ENCODE measurements at places on chromosomes 1 and 21.
A peak's percentile ranks its signal among the peaks of the same experiment; 100 is the strongest.

- DNase-seq, result no peak
Measured at GRCh38 chr1:186518395-186518794, 57.5 kb upstream of the PDC start.

- DNase-seq, result peak; percentile 33
Measured at GRCh38 chr1:240739754-240740153, 127.8 kb upstream of the GREM2 start.

DNA sequence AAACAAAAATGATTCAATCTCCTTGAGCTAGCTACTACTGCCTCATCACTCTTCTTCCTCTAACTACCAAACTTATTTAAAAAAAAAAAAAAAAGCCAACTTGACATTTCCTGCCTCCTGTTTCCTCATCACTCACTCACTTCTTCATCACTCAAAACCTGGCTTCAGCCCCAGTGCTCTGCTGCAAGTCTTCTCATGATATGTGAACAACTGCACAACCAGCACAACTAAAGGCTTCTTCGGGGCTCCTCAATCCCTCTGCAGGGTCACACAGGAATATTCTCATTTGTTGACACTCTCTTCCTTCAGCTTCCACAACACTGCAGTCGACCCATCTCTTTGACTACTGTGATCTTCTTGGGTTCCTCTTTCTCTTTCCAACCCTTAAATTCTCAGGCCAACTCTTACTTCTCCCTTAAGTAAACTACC lies 7.6 kb downstream of the MTF1 start:
- DNase-seq, result no peak

GRCh38 chr1:156152628-156153027 lies 757 bp upstream of the SEMA4A start:
- no peak for DNase-seq

DNA sequence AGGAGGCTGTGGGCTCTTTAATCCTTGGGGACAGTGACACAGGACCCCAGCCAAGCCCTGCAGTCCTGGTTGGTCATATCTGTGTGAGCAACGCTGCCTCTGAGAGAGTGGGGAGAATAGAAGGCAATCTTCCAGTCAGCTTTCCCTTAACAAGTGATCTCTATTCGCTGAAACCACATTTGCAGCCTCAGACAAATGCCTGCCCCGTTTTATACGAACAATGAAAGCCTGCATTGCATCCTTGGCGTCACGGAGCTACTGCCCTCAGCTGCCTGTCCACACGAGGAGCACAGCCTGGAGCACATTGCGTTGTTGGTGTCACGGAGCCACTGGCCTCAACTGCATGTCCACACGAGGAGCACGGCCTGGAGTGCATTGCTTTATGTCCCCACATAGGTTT lies 150.2 kb upstream of the ARHGEF16 start:
- no peak for DNase-seq

- no peak for DNase-seq
Measured at GRCh38 chr1:119485201-119485600, 21.8 kb upstream of the HSD3B1 start.

- DNase-seq, result no peak
Measured at GRCh38 chr1:162456323-162456722, 41.3 kb upstream of the UHMK1 start.

- no peak for DNase-seq
Measured at GRCh38 chr1:204649721-204650521, 35.6 kb downstream of the LRRN2 start.

DNA sequence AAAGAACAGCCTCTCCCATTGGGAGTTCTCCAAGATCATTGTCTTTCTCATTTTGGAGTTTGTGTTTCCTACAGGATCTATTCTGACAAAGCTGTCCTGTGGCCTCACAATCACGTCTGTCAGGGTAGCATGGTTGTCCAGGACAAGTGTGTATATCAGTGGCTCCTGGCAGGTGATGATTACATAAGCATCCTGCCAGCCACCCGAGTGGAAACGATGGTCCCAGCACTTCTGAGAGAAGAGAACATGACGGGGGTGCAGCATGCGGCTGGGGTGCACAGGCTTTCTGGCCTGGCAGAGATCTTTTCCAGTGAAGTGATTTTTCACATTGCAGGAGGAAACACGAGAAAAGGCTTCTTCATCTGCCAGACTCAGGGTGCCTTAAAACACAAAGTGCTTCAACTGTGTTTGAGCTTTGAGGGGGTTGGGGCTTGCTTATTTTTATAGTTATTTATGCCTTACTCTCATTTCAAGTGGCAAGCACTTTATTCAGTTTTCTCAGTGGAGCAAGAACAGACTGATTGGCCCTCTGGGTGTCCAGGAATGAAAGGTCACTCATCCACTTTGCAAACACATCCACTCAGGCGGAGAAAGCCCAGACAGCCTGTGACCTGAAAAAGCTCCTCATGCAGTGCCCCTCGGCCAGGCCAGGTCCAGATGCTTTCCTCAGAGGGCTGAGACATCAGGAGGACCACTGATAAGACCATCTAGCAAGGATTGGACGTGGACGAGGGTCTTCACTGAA lies 186.0 kb downstream of the DUSP10 start:
- DNase-seq, result no peak

DNA sequence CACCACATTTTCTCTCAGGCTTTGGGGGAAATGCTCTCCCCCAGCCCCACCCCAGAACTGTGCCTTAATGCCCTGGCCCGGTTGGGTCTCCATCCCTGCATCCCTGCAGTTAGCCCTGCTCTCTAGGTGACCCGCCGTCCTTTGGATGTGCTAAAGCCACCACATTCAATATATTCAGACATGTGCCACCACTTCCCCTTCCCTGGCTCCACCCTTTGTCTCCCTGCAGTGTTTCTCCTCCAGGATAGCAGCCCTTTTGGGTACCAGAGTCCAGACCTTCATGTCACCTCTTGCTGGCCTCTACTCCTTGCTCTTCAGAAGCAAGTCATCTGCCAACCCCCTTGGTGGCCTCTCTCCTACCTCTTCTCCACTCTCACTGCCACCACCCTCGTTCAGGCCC lies 41.8 kb downstream of the RUNX1 start:
- no peak for DNase-seq

- DNase-seq, result peak; percentile 83
Measured at GRCh38 chr1:239814306-239814881, 277.3 kb upstream of the FMN2 start.

DNA sequence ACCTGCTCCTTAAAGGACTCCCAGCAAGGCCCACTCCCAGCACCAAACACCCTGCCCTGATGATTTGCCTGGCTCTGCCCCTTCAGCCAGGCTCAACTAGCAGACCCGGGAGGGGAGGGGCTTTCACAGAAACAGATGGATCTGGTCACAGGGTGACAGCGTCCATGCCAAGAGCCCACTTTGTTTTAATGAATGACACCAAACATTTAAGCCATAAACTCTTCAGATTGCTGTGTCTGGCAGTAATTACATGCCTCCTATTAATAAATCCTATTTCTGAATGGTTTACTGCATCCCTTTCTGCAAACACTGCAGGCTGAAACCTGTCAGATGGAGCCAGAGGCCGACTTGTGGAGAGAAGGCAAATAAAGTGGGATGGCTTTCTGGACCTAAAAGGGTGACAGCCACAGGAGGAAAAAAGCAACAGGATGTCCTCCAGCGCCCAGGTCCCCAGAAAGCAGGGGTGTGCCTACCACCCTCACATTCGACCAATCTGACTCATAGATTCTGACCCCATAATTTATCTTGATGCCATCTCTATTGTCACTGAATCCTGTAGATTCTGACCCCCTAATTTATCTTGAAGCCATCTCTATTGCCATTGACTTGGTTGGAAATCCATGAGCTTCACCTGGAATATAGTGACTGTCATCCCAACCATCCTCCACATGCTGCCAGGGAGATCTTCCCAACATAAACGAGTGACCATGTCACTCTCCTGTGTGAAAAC lies 200.9 kb downstream of the PLPP3 start:
- DNase-seq, result no peak

GRCh38 chr21:45889961-45890360 lies 91.6 kb upstream of the COL6A1 start:
- no peak for DNase-seq

DNA sequence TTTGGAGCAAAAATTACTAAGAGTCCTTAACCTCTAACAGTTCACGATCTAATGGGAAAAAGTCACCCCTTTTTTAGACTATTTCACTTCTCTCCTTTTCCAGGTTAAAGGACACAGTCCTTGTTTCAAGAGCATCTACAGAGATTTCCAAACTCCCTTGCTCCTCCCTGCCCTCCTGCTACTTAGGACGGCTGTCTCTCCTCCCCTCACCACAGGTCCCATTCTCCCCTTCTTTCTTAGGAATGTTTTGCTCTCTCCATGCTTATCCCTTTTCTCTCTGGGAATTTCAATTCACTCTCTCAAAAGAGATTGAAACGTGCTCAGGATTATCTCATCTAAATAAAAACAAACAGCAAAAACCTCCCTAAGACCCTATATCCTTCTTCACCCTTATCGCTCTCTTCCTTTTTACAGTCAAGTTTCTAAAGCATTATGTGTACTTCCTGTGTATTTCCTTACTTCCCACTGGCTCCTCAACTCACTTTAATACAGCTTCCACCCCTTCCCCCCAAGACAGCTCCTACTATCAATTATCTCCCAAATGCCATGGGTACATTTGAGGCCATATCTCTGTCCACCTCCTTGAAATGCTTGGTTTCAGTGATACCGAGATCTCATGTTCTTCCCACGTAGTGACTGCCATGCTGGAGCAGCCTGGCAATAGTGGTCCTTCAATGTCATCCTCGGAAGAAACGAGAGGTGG lies 43.2 kb upstream of the ZNF281 start:
- no peak for DNase-seq

GRCh38 chr1:63612564-63612963 lies 19.4 kb downstream of the PGM1 start:
- no peak for DNase-seq

DNA sequence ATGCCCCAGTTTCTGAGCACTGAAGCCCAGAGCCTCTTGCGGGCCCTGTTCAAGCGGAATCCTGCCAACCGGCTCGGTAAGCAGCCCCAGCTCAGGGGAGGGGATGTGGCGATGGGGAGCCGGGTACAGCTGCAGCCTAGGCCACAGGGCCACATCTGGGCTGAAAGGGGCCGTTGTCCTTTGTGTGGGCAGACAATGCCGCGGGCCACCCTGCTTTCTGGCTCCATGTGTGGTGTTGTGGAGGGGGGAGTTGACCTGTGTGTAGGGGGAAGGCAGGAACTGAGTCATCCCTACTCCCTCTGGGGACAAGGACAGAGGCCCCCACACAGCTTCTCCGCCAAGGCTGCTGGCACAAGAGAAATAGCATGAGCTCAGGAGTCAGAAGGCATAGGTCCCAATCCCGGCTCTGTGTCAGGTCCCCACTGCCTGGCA lies 26.0 kb downstream of the RPS6KA1 start:
- DNase-seq, result peak; percentile 51

- no peak for DNase-seq
Measured at GRCh38 chr1:63274979-63275378, 47.4 kb upstream of the FOXD3 start.

- DNase-seq, result no peak
Measured at GRCh38 chr1:87367549-87367948, 38.9 kb downstream of the LMO4 start.

GRCh38 chr1:58885998-58886397 lies 102.2 kb upstream of the JUN start:
- DNase-seq, result peak; percentile 67

DNA sequence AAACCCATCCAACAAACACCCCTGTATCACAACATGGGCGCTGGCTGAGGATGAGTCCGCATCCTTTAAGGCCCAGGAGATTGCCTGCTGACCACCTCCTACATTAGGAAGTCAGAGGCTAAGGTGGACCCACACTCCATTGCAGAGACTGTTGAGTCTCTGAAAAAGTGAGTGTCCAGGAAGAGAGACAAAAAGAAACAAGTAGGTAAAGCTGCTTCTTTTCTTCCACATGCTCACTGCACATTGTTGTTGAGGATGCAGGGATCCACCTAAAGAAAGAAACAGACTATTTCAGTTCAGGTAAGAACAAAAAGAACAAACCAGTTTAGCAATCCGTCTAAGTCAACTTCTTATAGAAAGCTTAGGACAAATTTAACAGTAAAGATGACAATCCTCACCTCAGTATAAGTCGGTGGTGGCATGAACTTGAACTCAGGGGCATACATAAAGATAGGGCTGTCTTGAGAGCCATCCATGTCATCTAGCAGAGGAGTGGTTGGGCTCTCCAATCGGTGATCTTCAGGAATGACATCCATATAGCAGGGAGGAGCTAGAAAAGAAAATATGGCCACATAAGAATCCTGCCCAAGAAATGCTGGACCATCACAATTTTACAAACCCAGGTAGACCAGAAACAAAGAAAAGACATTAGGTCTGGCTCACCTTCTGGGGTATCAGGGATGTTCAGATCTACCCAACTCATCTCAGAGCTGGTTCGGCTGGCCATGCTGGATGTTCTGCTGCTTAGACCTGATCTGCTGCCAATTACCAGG lies 2.6 kb downstream of the TXNIP start:
- no peak for DNase-seq

- no peak for DNase-seq
Measured at GRCh38 chr1:55252942-55253589, 37.9 kb upstream of the USP24 start.

- peak; percentile 97 for DNase-seq
Measured at GRCh38 chr1:244104309-244105060, 53.4 kb downstream of the ZBTB18 start.

GRCh38 chr1:26750428-26750827 lies 37.3 kb upstream of the PIGV start:
- DNase-seq, result no peak

GRCh38 chr1:86155051-86155806 lies 1.3 kb downstream of the COL24A1 start:
- peak; percentile 36 for DNase-seq

DNA sequence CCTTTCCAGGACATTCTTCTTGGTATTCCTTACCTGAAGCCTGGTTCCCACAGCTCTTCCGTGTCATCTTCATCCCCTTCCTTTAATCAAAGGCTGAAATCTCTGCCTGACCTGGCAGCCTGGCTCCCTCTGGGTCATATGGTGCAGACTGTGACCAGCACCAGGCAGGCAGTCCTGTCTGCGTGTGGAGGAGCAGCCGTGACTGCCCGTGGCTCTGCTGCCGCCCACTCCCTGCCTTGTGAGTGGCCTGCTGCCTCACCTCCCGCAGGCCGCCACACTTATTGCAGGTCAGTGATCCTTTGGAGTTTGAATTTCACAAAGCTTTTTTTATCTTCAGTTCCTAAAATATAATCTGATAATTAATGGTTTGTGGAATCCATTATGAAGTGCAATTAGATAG lies 36.2 kb upstream of the EPHA8 start:
- no peak for DNase-seq

GRCh38 chr1:199725002-199725565 lies 302.4 kb upstream of the NR5A2 start:
- no peak for DNase-seq

- DNase-seq, result no peak
Measured at GRCh38 chr1:25863486-25864262, 4.4 kb upstream of the AUNIP start.

- no peak for DNase-seq
Measured at GRCh38 chr1:218640173-218640572, 295.0 kb downstream of the TGFB2 start.

GRCh38 chr1:92921031-92922023 lies 39.9 kb downstream of the DIPK1A start:
- DNase-seq, result peak; percentile 32

All from fibroblast of skin of scalp (primary cell).